ENCODE measurements at places on chromosomes 12 and 14.

DNA sequence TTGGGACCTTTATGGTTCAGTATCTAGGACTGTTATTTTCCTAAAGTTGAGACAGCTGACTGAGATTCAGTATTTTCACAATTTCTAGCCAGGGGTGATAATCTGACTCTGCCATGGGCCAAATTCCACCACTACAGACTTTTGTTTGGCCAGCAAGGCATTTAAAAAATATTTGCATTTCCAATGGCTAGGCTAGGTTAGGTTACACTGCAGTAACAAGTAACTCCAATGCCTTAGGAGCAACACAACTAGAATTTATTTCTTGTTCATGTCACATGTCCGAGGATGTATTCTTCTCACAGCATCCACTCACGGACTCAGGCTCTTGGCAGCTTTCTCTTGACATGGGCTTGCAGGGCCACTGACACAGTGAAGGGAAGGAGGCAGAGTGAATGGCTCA, 83.0 kb downstream of the CPSF2 start:
- no peak for DNase-seq

GRCh38 chr12:1703771-1704722, 13.2 kb downstream of the ADIPOR2 start:
- DNase-seq, result no peak

DNA sequence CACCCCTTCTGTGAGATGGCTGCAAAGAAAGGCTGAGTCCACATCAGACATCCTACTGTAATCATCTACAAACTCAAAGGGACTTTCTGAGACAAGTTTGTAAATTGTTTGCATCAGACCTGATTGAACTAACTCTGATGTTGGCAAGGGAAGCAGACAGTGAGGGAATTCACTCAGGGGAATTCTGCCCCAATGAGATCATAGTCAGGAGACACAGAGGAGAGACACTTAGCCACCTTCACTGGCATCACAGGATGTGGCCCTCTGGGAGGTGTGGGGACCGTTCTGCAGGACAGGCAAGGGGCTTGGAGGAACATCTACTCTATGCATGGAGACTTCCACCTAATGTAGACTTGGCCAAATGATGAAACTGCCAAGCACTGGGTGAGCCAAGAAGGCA, 70.7 kb upstream of the DDX11 start:
- DNase-seq, result no peak

GRCh38 chr12:63845726-63846125, 1.2 kb downstream of the SRGAP1 start:
- DNase-seq, result no peak

- no peak for DNase-seq
Measured at GRCh38 chr12:105841840-105842239, 296.9 kb downstream of the NUAK1 start.

DNA sequence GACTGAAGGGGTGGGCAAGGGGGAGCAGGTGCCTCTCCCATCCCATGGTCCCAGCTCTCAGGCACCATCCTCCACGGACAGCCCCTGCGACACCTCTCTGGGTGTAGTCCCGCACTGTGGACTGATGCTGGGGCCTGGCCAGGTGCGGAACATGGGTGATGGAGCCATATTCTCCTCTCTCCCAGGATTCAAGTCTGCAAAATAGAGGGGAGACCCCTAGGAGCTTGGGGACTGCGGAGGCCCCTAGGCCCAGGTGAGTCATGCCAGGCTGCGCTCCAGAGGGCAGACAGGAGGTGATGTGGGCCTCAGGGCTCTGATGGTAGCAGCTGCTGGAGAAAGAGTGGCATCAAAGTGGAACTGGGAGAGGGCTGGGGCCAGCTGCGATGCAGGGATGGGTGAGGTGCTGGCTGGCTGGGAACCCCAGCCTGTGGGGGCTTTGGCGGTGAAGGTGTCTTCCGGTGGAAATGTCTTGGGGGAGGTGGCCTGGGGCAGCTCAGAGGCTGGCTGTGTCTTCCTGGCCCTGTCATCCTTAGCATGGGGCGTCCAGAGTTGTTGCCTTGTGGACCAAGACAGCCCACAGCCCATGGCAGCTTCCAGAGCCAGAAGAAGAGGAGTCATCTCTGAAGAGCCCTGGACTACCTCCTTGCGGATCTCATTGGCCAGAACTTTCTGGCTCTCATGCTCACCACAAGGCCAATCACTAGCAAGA, 149.1 kb downstream of the KIF26A start:
- no peak for DNase-seq

DNA sequence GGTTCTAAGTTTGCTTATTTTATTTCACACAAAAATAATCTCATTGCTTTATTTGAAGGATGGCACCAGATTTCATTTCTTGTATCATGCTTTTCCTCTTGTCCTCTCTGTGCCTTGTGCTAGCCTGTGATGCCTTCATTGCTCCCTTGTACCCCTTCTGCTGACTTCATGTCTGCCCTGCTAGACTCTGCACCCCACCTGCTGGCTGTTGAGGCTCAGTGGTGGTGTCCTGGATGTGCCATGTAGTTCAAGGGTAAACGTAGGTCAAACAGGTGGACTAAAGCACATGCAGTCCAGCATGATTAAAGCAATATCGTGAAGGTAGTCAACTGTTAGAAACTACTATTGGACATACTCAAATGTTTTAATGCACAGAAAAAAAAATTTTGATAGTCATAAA, 21.6 kb downstream of the MRPS35 start:
- peak; percentile 25 for DNase-seq

GRCh38 chr14:56185992-56186391, 67.8 kb downstream of the PELI2 start:
- DNase-seq, result no peak

GRCh38 chr14:74362361-74362915, 14.2 kb downstream of the VRTN start:
- DNase-seq, result peak; percentile 74

DNA sequence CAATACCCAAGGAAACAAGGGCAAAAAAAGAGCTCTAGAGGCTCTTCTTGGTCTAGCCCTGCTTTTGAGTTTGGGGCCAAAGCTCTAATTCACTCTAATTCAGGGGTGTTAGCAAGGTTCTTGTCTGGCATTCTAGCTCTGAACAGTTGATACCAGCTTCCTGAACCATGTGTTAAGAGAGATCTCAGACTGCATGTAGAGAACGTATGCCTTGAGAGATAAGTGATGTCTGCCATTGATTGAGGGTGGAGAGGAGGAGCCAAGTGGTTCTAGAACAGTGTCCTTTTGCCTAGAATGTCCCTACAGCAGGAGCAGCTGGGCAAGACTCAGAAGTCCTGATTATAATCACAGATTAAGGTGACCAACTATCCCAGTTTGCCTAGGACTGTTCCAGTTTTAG, 18.2 kb upstream of the POC1B start:
- peak; percentile 35 for DNase-seq

DNA sequence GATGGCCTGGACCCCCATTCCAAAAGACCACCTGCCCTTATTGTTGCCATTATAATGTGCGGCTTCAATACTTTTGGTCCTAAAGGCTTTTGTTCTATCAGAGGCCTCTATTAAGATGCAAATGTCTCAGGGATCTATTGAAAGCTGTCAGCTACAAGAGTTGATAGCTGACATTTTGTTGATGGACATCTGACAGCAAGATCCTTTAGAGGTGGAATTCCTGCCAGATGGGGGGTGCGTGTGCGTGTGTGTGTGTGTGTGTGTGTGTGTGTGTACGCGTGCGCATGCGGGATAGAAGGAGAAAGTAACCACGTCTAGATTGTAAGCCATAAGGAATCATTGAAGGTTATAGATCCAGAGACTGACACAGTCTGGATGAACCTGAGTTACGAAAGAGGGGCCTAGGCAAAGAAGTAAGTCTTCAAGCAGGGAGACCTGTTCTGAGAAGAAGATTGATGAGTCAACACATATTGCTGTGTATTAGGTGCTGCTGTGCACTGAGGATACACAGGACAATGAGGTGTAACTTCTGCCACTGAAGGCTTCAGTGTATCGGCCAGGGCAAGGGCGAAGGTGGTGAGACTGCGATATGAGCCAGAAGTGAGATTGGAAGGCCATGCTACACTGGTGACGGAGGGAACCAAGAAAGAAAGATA, 89.2 kb downstream of the PRMT8 start:
- no peak for DNase-seq

GRCh38 chr14:68521961-68522509, 270.8 kb downstream of the ZFP36L1 start:
- DNase-seq, result no peak

DNA sequence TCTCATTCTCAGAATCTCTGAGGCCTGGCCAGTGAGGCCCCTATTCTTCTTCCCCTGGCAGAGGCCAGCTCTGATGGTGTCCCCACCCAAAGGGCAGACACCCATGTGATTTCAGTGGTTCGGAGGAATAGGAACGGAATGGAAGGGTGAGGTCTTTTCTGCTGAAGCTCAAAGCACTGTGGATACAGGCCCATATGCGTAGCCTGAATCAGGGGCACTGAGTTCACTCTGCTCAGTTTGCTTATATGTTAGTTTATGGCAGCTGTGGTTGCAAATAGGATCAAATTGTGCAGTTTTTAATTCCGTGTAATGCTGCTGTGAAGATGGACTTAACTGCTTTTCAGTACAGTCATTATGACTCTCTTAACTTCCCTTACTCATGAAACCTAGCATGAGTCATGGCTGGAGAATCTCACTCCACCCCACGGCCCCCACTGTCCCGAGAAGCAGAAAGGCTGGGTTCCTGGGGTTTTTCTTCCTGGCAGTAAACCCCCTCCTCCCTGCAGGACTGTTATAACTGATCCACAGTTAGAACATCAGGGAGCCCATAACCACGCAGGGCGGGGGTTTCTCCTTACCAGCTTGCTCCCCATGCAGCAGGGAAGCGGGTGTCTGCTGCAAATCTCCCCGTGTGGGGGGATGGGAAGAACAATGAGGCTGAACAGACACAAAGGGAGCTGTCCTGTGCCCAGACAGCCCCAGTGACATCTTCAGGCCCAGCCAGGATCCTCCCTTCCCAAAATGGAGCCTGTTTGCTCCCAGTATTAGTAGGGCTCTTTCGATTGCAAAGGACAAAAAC, 122.7 kb downstream of the SLC38A6 start:
- DNase-seq, result peak; percentile 84

GRCh38 chr12:62260733-62261683, 804 bp downstream of the USP15 start:
- peak; percentile 69 for DNase-seq

DNA sequence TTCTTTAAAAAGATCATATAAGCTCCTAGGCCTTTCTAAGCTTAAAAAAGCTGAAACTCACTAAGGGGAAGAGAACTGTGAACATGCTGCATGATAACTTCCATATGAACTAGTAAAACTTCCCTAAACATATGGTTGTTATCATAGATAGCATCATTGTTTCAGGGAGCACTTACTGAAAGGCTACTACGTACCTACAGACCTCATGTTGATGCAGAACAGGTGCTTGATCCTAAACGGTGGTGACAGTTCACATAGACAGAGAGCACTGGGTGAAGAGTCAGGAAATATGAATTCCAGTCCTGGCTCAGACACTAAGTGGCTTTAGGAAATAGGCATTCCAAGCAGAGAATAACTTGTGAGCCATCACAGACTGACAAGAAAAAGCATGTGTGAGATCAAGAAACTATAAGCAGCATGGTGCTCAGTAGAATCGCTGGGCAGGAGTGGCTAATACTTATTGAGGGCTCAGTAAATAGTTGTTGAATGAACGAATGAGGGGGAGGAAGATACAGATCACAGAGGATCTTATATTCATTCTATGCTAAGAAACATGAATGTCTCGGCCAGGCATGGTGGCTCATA, 78.4 kb upstream of the NUDT4 start:
- DNase-seq, result no peak

DNA sequence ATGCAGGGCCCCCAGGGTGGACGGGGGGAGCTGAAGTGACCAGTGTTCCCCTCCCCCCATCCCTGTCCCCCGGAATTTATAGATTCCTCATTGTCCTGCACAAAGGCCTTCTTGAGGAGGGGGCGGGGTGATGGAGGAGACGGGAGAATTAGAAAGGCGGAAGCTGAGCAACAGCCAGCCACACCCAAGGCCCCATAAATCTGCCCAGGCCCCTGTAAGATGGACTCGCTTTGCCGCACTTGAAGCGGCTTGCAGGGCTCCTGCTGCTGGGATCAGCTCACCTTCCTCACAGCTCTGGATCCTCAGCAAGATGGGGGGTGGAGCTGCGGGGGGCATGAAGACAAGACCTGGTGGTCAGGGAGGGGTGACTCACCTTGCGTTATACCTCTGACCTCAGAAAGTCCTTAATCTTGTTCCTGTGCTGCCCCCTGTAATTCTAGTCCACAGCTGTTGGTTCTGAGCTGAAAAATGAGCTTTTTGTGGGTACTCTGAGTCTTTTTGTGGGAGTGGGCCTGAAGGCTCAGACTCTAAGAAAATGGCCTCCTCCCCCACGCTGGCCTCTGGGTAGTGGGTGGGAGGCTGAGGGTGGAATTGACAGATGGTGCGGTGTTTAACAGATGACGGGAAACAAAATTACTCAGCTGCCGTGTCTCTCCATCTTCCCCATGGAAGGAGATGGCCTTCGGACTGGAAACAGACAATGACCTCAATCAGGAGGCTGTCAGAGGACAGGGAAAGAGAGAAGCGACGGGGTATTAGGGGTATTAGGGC, 15.8 kb upstream of the ANKRD33 start:
- no peak for DNase-seq

- no peak for DNase-seq
Measured at GRCh38 chr12:2302711-2303580, 250.2 kb downstream of the CACNA1C start.

DNA sequence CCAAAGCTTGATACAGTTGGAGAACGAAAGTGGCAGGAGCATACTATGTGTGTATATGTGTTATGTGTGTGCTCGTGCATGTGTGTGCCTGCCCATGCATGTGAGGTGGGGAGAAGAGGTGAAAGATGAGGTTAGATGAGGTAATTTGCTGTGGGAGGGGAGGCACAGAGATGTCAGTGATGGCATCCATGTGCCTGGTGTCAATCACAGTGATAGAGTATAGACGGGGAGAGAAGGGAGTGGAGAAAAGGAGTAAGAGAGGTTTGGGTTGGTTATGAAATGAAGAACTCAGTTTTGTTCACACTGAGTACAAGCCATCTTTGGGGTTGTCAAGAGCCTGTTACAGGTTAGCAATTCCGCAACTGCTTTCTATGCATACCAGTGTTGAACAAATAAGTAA, 14.6 kb upstream of the NYNRIN start:
- no peak for DNase-seq

- DNase-seq, result no peak
Measured at GRCh38 chr12:120642826-120643225, 2.4 kb downstream of the CABP1 start.

- no peak for DNase-seq
Measured at GRCh38 chr12:58106195-58106594, 164.8 kb downstream of the ATP23 start.

DNA sequence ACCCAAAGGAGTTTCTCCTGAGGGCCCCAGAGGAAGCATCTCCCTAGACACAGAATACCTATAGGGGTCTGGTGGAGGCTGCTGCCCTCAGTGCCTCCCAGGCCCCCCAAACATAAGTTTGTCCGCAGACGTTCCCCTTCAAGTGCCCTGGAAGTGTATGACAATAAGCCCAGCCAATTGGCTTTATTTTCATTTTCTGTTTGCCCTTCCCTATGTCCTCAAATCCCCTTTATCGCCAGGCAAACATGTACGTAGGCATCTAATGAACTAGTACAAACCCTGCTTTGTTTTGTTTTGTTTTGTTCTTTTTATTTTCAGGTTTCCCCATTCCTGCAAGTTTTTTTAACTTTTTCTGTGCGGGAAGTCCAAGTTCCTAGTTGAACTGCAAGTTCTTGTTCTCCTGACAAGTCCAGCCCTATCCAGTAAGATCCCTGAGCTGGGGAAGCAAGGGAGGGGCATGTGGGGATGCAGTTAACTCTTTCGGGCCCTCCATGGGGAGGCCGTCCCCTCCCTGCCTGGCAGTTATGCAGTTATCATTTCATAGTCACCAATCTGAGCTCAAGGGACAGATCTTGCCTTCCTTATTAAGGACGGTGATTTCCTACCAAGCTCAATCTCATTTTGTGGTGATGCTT, 141.9 kb downstream of the KCNA5 start:
- no peak for DNase-seq

Measured in K562 (cell line).